ENCODE measurements at places on chromosomes 3 and 15.

GRCh38 chr3:148381051-148381450 lies 316.7 kb upstream of the AGTR1 start:
- peak; percentile 90 for DNase-seq

DNA sequence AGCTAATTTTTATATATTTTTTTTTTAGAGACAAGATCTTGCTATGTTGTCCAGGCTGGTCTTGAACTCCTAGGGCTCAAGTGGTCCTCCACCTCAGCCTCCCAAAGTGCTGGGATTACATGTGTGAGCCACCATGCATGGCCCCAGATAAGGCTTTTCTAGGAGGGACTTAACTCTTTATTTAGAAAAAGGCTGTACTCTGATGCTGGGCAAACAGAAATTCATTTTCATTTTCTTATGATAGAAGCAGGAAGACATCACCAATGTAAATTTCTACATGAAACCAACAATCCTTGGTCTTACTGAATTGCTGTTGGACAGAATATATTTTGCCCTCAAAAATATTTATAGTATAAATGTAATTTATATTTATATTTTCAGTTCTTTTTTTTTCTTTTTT lies 9.6 kb downstream of the NIPA1 start:
- DNase-seq = no peak

- DNase-seq = no peak
Measured at GRCh38 chr3:132117642-132118041, 82.8 kb upstream of the CPNE4 start.

DNA sequence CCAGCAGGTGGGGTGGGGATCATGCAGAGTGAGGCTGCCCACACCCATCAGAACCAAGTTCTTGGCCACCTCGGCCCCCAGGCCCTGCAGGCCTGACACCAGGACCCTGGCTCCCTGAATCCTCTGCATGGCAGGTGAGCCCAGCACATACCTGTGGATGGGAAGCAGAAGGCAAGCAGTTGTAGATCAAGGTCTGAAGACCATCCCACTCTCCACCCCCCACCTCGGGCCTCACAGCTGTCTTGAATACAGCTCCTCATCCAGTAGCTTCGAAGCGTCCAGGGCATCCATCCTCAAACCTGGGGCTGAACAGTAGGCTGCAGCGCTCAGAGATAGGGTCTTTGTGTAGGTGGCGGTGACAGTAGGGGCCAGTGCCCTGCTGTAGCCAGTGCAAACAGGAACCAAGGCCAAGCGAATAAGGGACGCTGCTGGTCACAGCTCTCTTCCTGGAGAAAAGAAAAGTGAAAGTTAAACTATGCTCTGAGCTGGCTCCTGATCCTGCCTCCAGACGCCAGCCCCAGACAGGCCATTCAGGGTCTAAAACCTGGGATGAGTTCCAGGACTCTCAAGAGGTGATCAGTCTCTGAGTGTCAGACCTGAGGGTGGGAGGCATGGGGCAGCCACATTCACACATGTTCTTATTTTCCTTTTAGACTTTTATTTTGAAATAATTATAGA lies at the start of gene UBA7:
UBA7 (minus strand) TSS at position 457 of the 678 bp plus-strand sequence; CDS start at position 291, 166 bp downstream.
- DNase-seq = no peak

- no peak for DNase-seq
Measured at GRCh38 chr3:45506751-45507391, 87.7 kb upstream of the LIMD1 start.

- DNase-seq = peak; percentile 2
Measured at GRCh38 chr3:81349816-81350340, 411.6 kb downstream of the GBE1 start.

DNA sequence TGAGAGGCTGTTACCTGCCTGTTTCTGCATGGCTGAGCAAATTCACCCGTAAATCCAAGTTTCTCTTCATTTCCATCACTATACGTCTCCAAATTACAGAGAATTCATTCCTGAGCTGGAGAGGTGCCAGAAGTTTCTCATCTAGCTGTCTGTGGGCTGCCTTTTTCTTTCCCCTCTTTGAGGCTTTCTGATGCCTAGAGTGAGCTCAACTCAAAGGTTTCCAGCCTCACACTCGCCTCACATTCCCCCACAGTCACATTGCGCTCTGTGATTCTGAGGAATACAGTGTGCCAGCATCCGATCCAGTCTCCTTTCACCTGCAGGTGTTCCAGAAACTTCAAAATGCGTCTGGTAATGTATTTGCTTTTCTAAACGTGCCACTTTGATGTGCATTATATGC lies 267.2 kb downstream of the MFSD1 start:
- no peak for DNase-seq

- DNase-seq = no peak
Measured at GRCh38 chr3:152319256-152319655, 50.5 kb downstream of the MBNL1 start.

- no peak for DNase-seq
Measured at GRCh38 chr3:137084586-137084985, 126.8 kb downstream of the IL20RB start.

- no peak for DNase-seq
Measured at GRCh38 chr3:126672741-126673140, 17.8 kb upstream of the TXNRD3 start.

DNA sequence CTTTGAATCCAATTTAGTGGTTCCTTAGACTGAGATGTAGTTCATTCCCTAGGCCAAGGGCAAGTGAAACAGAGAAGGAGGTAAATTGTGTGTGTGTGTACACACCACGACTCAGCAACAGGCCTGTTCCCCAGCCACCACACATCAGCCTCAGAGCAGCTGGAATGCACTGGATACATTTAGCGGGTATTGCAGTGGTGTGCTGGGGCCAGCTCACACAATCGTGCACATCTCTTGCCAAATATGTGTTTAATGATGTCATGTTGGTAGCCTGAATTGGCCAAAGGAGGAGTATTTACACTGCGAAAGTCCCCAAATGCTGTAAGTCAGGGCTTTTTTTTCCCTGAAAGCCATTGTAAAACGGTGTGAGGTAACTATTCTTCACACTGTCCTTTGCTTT lies 82.3 kb downstream of the RBPMS2 start:
- DNase-seq = no peak

DNA sequence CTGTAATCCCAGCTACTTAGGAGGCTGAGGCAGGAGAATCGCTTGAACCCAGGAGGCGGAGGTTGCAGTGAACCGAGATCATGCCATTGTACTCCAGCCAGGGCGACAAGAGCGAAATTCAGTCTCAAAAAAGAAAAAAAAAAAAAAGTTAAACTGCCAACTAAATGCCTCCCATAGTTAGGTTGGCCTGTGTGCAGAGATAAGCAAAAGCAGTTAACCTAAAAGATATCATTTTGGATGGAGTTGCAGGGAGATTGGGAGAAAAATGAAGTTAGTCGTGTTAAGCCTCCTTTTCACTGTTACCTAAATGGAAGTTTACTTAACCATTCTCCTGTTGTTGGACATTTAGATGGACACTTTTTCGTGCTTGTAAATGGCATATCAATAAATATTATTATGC lies 11.4 kb upstream of the FETUB start:
- no peak for DNase-seq

DNA sequence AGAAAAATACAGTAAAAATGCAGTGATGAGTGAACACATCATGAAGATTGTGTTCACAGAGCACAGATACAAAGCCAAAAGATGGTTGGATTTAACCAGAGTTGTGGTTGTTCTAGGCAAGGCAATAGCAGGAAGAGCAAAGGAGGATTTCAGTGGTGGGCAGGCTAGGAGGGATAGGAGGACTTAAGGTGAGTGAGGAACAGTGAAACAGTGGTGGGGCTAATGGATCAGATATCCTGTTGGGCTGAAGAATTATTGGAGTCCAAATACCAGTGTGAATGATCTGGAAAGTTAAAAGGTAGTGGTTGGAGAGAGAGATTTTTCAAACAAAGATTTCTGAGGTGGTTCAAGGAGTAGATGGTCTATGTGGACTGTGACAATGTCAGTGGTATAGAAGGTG lies 108.3 kb downstream of the B3GALNT1 start:
- DNase-seq = no peak

DNA sequence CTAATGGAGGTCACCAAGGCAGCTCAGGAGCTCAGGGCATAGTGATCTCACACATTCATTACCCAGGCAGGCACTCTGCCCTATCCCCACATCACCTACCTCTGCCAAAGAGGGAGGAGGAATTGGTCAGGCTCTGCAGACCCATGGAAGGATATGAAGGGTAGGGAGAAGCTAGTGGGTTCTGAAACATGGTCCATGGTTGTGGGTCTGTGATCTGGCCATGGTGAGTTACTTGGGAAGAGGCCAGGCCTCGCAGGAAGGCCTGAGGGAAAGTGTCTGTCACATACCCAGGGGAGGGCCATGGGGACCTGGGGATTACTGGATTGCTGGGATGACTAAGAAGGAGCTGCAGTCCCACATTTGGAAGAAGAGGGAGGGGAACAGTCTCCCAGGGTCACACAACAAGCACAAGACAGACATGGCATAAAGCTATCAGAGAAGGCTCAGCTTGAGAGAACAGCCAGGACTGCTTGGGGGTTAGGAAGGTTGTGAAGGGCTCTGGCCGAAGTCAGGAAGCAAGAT lies 1.4 kb upstream of the PRSS50 start:
- no peak for DNase-seq

DNA sequence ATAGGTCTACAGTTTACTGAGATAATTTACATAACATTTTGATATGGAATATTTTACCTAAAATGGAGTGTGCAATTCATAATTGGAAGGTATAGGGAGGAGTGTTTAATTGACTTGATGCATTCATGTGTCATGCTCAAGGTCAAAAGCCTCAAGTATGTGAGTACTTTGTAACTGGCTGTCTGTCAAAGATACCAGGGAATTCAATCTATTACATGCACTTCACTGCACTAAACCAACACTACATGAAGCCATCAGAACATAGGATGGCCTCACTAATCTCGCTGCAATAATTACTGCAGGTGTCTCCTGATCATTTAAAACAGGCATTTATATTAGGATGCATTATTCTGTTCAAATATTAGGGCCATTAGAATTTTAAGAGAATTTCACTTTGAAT lies 367.2 kb downstream of the CNTN4 start:
- peak; percentile 73 for DNase-seq

GRCh38 chr15:59541750-59542149 lies 69.8 kb upstream of the GCNT3 start:
- DNase-seq = no peak

- DNase-seq = peak; percentile 72
Measured at GRCh38 chr15:44971036-44971435, 14.5 kb downstream of the TERB2 start.

DNA sequence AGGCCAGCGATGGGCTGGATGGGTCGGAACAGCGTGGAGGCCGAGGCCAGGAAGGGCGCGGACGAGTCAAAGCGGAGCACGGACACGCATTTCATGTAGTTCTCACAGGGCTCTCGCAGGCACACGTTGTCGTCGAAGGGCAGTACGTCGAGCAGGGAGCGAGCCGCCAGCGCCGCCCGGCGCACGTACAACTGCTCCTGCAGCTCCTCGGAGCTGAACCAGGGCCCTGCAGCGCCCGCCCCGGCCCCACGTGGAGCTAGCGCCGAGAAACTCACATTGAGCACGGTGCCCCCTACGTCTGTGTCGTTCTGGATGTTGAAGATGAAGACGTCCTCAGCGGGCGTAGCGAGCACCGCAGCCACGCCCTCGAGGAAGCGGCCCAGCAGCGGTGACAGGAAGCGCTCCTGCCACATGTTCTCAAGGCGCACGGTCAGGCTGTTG lies 5.8 kb downstream of the CELSR3 start:
- DNase-seq = no peak

- peak; percentile 65 for DNase-seq
Measured at GRCh38 chr3:146250449-146251382, at the start of gene PLSCR4. Gene PLSCR4, minus strand, starts transcription at chr3:146251105. Its CDS starts 29,034 bp downstream, at chr3:146222071.

DNA sequence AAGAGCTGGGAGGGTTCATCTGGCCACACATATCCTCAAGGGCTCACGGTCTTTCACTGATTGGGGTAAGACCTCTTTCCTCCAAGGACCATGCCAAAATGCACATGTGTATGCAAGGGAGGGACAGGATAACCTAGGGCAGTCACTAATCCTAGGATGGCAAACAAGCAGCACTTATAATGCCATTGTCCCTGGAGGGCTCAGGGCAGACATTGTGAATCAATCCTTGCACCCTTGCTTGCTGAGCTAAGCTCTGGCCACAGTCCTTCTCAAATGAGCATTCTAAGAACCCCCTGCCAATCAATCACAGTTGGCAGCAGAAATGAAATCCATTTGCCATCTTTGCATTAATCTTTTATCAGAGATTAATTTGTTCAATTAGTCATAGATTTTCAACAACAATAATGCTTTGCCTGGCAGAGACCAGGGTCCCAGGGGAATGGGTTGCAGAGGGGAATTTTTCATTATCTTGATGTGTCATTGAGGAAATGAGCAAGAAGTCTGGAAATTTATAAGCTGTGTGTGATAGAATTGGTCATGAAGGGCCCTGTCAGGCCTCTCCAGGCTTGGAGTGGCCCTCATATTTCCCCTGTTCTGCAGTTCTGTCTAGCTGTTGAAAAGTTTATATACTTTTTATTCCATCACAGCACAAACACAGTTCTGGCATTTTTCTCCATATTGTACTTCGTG lies 57.2 kb upstream of the KY start:
- DNase-seq = no peak

DNA sequence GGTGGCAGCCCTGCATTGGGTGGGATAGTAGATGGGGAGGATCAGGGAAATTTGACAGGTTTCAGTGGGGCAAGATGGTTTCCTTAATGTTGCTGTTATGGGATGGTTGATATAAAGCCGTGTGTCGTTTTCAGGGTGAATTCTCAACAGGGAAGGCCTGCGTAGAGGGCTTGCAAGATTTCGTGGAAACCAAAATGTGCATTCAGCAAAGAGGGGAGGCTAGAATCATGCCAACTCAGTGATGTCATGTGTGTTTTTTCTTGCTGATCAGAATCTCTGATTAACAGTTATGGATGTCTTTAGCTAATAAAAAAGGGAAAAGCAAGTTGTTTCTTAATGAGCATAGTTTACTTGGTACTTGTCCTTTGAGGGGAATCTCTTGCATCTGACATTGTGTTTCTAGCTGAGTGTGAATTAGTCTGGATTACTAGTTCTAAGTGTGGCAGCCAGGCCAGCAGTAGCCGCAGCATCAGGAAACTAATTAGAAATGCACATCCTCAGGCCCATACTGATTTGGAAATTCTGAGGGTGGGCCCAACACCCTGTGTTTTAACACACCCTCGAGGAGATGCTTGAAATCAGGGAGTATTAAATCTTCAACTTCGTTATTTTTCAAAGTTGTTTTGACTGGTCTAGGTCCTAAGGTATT lies 24.8 kb downstream of the MRAS start:
- no peak for DNase-seq

GRCh38 chr15:59873644-59874272 lies 130.4 kb upstream of the FOXB1 start:
- no peak for DNase-seq

GRCh38 chr3:194854206-194854605 lies 168.5 kb downstream of the FAM43A start:
- no peak for DNase-seq

DNA sequence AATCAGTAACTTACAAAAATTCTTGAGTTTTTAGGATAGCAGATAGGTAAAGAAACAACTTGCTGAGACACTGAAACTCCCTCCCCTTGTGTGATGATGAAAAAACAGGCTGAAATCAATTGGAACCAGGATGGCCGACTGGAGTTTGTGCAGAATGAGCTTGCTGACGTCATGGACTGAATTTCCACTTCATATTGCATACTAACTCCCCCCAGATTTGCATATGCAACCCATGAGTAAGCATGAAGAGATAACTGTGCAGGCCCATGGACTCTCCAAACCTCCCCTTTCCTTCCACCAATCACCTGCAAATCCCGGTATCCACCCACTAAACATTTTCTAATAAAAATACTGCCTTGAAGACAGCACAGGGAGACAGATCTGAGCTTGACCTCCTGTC lies 82.0 kb upstream of the SCN5A start:
- DNase-seq = no peak

All from NCI-H1417 (cell line).